ENCODE measurements at places on chromosomes 12 and 14.

DNA sequence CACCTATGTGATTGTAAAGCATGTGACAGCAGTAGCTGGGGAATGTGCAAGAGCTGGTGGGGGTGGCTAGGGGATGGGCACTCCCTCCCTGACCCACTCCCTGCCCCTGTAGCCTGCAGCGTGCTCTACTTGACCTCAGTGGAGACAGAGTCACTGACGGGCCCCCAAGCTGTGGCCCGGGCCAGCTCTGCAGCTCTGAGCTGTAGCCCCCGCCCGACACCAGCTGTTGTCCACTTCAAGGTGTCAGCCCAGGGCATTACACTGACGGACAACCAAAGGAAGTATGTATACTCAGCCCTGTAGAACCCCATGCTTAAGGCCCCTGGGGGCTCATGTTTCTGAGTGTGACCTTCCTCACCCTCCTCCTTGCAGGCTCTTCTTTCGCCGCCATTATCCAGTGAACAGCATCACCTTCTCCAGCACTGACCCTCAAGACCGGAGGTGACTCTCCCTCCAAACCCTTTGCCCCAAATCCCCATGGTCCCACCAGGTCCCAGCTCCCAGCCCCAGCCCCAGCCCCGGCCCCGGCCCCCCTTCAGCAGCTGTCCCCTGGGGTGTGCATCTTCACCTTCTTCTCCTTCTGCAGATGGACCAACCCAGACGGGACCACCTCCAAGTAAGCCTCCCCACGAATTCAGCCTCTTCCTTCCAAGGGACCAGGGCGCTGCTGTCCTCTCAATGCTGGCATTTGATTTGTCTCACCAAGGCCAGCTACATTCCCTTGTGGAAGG, 13.3 kb downstream of the TNS2 start:
- DNase-seq = no peak

DNA sequence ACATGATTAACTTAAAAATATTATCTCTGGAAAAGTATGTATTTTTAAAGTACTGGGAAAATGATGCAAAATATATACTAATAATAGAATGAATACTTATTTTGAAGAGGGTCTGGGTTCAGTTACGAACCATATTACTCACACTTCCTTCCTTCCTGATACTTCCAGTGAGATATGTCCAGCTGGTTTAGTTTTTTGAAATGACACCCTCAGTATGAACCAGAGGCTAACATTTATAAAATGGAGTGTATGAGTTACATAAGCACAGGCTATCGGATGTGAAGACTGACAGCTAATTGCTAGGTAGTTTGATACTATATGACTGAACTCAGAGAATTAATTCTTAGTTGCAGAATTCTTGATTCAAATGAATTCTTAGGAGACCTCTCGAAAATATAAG, 122.9 kb downstream of the OTOGL start:
- DNase-seq = no peak

- no peak for DNase-seq
Observed at GRCh38 chr14:50795142-50795541, 35.8 kb downstream of the NIN start.

- DNase-seq = no peak
Observed at GRCh38 chr14:89129570-89129969, 287.5 kb downstream of the FOXN3 start.

GRCh38 chr14:42633504-42634095, 1026.9 kb downstream of the LRFN5 start:
- no peak for DNase-seq

- no peak for DNase-seq
Observed at GRCh38 chr14:75010472-75011093, 7.9 kb downstream of the EIF2B2 start.

DNA sequence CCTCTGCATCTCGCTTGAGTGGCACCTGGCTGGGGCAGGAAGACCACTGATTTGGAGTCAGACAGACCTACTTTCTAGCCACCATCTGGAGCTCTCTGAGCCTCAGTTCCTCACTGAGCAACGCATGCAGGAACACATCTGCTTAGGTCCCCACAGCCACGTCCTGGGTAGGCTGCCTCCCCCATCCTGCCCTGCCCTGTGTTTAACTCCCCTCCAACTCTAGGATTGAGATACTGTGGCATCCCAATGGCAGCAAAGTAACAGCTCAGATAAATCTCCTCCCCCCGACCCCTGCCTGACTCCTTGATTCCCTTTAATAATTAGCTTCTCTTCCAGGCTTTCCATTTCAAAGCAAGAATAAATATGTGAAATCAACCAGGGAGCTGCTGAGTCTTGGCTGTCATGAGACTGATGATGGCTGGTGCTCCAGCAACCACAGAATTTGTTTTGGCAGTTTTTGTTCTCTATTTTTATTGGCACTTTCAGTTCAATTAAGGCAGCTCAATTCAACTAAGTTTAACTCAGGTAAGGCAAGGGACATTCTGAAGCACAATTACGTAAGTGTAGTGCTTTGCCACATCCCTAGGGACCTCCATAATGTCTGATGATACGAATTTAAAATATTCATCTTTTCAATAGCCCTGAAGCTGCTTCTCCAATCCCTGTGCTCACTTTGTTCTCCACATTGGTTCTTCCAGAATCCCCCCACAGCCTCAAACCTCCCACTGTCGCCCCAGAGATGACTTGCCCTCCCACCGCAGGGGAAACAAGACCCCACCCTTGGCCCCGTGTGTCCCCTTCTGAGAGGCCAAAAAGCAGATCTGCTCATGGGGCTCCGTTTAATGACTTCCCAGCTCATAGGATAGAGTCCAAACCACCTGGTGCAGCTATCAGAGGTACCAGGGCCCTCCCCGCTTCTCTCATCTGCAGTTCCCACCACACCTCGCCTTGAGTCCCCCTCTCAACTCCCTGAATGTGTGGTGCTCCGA, 58.2 kb downstream of the ESR2 start:
- DNase-seq = no peak

GRCh38 chr12:101839324-101840283, 8.8 kb upstream of the GNPTAB start:
- DNase-seq = no peak

DNA sequence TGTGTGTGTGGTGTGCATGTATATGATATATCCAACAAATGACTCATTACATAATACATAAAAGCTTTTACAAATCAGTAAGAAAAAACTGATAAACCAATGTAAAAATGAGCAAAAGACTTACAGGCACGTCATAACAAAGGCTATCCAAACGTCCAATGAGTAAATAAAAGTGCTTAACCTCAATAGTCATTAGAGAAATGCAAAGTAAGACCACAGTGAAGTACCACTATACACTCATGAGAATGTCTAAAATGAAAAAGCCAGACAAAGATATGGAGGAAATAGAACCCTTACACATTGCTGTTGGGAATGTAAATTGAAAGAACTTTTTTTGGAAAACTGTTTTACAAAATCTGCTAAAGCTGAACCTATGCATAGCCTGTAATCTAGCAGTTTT, 7.8 kb downstream of the ABCD2 start:
- DNase-seq = no peak

DNA sequence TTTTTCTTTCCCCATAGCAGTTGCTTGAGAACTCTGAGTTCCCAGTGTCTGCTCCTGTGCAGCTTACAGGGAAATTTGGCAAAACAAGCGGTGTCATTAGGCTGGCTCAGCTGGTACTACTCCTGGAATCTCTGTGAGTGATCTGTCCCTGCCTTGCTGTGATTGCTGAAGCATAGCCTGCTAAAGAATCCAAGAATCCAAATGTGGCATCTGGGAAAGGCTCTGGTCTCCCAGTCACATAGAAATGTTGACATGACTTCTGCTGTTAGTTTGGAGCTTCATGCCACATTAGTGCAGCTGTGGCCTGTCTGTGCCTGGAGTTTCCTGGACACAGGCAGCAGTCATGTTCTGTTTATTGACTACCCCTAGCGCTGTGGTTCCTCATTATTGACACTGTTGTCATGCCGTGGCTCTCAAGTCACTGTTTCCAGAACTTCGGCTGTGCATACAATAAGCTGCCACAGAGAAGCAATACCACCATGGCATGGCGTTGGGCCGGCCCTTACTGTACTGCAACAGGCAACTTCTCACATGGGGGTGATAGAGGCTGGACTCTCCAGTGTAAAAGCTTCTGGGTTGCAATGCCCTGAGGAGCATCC, 166.8 kb downstream of the MYRFL start:
- no peak for DNase-seq

- no peak for DNase-seq
Observed at GRCh38 chr12:47184813-47185212, 105.1 kb upstream of the AMIGO2 start.

- no peak for DNase-seq
Observed at GRCh38 chr12:23614280-23614679, 335.2 kb downstream of the SOX5 start.

DNA sequence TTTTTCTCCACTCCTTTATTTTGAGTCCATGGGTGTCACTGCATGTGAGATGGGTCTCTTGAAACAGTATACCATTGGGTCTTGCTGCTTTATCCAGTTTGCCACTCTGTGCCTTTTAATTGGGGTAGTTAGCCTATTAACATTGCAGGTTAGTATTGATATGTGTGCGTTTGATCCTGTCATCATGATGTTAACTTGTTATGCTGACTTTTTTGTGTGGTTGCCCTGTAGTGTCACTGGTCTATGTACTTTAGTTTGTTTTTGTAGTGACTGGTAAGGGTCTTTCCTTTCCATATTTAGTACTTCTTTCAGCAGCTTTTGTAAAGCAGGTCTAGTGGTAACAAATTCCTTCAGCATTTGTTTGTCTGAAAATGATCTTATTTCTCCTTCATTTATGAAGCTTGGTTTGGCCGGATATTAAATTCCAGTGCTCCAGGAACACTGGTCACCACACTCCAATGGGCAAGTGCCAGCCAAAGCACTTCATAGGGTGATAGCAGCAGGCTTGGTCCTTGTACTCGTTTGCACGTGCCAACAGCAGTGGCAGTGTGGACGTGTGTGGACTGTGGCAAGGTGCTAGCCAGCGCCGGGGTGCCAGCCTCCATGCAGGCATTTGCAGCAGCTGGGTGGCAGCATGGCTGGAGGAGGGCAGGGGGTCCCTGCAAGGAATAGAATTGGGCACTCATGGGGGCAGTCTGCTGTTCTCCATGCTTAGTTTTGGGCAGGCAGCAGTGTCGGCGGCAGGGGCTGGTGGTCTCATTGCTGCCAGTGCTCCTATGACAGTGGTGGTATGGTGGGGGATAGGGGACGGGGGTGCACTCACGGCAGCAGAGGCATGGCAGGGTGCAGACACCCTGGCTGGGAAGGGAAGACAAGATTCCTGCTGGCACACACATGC, 53.5 kb downstream of the FRS2 start:
- DNase-seq = no peak

DNA sequence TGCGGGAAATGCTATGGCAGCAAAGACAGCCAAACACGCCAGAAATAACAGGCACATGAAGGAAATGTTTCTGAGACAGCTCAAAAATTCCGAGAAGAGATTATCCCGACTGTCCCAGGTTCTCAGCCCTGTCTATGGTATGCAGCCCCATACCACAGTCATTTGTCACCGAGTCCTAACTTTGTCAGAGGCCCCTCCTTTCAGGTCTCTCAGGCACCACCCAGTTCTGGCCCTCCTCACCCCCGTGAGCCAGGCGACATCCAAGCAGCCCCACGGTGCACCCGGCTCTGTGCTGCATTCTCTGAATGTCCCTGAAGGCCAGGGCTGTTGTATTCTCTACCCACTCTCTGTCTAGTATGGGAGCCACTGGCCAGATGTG, 24.0 kb downstream of the SSH1 start:
- peak; percentile 87 for DNase-seq

DNA sequence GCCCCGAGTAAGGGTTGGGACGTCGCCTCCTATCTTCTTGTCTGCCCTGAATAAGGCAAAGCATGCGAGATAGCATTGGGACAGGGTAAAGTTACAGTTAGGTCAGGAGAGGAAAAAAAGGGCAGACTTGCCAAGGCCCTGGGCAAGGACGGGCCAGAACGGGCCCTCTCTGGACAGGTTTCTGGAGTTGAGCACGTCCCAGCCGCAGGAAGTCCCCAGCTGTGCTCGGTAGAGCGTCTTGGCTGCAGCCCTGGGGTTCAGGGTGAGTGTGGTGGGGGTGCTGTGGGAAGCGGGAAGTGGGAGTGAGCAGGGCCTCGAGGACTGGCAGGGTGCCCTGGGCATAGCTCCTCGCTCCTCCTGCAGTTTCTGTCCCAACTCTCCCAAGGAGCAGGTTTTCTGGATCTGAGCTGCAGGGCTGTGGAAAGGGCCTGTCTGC, 5.4 kb downstream of the RPS6KL1 start:
- no peak for DNase-seq

- DNase-seq = no peak
Observed at GRCh38 chr14:75805646-75806045, 144.6 kb downstream of the TTLL5 start.

DNA sequence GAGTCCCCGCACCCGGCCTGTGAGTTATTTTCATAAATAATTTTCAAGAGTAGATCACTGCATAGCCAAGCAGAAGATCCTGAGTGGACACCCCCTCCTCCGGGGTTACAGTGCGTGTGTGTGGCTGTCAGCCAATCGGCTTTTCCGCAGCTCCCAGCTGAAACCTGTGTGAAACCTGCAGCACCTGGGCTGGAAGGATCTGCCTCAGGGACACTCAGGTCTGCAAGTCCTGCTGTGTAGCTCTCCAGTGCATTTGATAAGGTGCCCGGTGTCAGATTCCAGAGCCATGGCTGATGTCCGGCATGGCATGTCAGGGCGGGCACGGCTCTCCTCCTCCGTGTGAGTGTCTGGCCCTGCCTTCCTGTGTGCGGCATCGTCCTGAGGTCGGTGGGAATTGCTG, 124.8 kb downstream of the GLT1D1 start:
- no peak for DNase-seq

- DNase-seq = no peak
Observed at GRCh38 chr12:79710707-79711483, 20.1 kb upstream of the PAWR start.

- no peak for DNase-seq
Observed at GRCh38 chr12:111312708-111313107, 56.2 kb downstream of the PHETA1 start.

GRCh38 chr12:24561882-24562770, 386.8 kb downstream of the BCAT1 start:
- DNase-seq = no peak

DNA sequence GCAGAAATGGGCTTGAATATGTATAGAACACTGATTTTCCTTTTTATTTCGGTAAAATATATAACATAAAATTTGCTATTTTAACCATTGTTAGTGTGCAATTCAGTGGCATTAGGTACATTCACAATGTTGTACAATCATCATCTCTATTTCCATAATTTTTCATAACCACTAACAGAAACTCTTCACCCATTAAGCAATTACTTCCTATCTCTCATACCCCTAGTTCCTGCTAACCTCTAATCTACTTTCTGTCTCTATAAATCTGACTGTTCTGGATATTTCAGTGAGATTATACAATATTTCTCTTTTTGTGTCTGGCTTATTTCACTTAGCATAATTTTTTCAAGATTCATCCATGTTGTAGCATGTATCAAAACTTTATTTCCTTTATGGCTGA, 8.9 kb upstream of the RNF212B start:
- no peak for DNase-seq

DNA sequence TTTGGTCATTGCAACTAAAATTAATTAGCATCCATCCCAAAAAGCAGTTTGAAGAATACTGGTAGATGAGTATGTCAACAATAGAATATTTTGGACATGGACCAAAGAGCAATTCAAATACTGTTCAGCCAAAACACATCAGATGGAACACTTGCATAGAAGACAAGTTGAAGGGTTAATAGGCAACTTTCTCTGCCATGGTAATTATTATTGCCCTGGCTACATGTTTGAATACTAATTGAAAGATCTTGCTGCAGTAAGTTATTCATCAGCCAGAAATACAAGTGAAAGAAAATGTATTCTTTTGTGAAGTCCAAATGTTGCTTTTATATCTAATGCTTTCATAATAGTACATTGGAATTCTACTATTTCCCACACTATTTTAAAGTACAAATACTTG, 10.1 kb downstream of the ANO6 start:
- DNase-seq = no peak

- DNase-seq = no peak
Observed at GRCh38 chr12:124399622-124400021, 104.7 kb downstream of the RFLNA start.
